ENCODE measurements at places on chromosomes 3 and 15.
A peak's percentile ranks its signal among the peaks of the same experiment; 100 is the strongest.

DNA sequence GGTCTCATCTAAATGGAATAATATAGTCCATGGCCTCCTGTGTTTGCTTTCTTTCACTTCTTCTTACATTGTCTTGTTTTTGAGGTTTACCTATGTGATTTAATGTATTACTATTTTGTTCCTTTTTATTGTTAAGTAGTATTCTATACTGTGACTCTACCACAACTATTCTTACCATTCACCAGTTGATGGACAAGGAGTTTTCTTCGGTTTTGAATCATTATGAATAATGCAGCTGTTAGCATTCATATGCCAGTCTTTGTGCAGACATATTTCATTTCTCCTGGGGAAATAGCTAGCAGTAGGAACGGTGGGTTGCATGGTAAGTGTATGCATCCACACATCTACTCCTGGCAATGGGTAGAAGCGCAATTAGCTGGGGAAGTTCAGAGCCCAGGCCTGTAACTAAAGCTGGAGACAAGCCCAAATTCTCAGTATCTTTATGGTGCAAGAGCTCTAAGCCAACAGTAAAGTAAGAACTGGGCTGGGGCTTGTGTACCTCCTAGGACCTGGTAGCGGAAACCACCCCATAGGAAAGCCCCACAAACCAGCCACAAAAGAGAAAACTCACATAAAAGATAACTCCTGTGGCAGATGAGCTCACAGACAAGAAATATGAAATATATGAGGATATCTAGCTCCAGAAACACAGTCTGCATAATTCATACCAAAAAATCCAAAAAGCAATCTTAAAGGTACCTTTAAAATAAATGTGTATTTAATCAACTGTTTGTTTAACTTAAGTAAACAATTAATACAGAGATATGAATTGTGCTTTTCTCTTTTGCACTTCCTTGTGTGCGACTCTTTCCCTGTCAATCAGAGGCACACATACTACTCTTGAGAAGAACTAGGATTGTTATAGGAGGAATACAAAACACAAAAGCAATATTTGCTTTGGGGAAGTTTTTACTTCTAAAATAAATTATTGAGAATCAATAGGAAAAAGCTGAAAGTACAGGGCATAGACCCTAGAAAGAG, 2.7 kb upstream of the CSTA start:
- no peak for DNase-seq

DNA sequence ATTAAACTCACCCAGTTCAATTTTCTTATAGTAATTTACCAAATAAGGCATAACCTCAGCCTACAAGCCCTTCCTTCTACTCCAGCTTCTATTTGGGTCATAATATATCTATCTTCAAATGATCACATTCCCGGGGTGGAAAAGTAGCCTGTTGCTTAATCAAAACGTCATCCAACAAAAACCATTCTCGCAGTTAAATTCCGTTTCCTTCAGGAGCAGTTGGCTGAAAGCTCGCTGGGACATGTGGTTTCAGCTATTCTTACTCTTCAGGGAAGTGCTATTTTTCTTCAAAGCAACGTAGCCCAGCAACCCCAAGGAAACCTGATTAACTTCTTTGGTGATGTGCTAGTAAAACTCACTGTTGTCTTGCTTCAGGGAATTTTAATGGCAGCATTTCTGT, 59.6 kb downstream of the MAGI1 start:
- DNase-seq, result no peak

GRCh38 chr15:74541494-74542165, 610 bp downstream of the ARID3B start:
- peak; percentile 31 for DNase-seq

GRCh38 chr15:58348095-58348812, 83.5 kb upstream of the LIPC start:
- no peak for DNase-seq

- no peak for DNase-seq
Measured at GRCh38 chr15:41506796-41507341, 6.8 kb downstream of the LTK start.

GRCh38 chr3:166531730-166532129, 694.5 kb upstream of the BCHE start:
- DNase-seq, result no peak

DNA sequence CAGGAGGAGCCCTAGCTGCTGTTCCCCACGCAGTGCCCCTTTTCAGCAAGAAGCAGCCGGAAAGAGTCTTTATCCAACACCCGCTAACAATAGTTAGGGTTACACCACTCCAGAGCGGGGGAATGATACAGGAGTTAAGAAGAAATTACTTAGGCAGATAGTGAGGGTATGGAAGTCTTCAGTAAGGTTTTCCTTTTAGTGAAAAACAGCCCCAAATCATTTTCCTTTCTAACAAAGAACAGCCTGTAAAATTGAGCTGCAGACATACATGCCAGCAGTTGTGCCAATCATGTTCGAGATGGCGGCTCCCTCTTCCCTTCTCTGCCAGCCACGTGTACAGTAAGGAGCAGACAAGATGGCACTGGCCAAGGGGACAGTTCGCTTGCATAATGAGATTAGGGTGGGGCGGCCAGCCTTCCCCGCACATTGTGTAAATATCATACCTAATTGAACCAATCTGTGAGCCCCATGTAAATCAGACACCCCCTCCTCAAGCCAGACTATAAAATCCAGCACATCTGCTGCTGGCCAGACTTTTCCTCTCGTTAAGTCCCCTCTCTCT, 18.5 kb upstream of the SENP5 start:
- DNase-seq, result no peak

DNA sequence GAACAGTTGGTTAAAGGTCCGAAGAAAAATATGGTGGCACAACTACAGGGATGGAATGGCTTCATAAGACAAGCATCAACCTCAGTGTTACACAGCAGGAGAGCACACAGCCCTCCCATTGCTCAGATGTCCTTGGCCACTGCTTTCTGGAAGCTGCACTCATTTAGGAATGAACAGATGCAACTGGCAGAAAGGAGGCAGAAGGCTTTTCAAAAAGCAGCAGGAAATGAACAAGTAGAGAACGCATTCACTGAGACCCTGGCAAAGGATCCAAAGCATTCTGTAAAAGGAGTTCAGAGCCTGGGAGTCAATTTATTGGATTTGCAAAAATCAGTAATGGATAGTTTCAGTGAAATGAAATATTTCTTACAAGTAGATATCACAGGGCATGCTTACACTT, 101.1 kb downstream of the PDZRN3 start:
- no peak for DNase-seq

GRCh38 chr15:101118615-101119014, 133.2 kb downstream of the CHSY1 start:
- no peak for DNase-seq

- DNase-seq, result no peak
Measured at GRCh38 chr3:15175605-15176004, 30.4 kb upstream of the CAPN7 start.

DNA sequence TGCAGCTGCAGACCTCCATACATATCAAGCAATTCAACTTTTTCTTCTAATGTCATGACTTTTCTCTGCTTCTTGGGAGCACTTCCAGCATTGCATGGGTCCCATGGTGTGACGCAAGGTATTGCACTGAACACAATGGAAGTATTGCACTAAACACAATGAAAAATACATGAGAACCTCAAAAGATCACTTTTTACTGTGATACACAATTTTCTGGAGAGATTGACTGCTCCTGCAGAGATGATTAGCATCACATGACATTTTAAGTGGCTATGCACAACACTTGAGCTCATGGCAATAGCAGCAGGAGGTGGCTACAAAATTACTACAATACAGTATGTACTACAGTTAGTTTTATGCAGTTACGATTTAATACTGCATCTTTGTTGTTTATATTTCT, 113.5 kb upstream of the BHLHE40 start:
- no peak for DNase-seq

- no peak for DNase-seq
Measured at GRCh38 chr3:10430805-10431204, 74.6 kb downstream of the ATP2B2 start.

GRCh38 chr3:153161138-153161713, 800 bp upstream of the RAP2B start:
- DNase-seq, result peak; percentile 98

DNA sequence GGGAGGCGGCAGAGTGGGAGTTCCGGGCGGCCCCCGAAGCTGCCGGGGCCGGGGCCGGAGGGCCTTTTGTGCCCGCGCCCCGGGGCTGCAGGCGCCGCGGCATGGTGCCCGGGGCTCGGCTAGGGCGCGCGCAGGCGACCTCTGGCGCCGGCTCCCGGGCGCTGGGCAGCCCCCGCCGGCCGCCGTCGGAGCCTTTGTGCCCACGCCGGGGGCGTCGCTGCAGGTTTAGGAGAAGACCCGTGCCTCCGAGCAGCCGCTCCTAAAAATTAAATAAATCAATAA, 299 bp downstream of the PAQR9 start:
- no peak for DNase-seq

DNA sequence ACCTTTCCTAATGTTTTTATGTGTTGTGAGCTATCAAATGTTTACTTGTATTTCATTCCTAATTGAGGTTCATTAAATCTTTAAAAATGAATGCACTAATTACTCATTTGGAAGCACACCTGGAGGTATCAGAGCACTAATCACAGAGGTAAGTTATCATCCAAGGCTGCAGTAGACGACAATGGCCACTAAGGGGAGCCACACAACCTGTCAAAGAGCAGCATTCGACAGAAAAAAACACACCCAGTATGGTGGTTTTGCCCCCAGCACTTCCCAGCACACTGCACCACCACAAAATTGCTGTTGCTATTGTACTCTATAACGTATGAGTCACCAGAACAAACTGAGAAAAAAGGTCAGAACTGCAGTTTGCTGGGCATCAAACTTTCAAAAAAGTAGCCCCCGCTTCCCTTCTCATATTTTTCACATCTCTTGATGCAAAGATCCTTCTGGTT, 205.9 kb upstream of the IGF1R start:
- peak; percentile 67 for DNase-seq

GRCh38 chr3:140532793-140533330, 145.0 kb upstream of the TRIM42 start:
- DNase-seq, result no peak

DNA sequence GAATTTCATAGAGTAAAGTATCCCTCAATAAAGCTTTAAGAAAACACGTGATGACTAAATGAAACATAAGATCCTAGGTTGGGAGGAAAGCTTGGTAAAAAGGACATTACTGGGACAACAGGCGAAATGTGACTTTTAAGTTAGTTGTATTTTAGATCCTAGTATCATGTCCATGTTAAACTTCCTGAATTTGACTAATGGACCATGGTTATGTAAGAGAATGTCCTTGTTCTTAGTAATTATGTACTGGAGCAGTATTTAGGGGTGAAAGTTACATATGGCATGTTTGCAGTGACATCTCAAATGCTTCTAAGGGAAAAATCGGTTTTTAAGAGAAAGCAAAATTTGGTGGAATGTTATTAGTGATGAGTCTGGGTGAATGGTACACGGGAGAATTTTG, 69.6 kb downstream of the IQSEC1 start:
- DNase-seq, result no peak

DNA sequence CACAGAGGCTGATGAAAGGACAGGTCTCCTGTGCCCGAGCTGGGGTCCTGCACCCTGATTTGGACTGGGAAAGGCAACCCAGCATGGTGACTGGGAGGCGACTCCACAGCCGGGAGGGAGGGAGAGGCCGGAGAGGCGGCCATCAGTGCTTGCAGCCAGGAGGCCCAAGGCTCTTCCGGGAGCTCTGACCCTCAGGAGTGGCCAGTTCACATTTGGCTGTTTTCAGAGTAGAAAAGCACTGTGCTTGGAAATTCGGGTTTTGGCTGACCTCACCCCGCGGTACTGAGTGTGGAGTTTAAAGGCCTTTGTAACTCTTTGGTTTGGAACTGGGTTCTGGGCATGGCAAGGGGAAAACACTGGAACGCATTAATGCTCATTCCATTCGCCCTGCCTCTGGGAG, 31.9 kb downstream of the SMAD6 start:
- no peak for DNase-seq

DNA sequence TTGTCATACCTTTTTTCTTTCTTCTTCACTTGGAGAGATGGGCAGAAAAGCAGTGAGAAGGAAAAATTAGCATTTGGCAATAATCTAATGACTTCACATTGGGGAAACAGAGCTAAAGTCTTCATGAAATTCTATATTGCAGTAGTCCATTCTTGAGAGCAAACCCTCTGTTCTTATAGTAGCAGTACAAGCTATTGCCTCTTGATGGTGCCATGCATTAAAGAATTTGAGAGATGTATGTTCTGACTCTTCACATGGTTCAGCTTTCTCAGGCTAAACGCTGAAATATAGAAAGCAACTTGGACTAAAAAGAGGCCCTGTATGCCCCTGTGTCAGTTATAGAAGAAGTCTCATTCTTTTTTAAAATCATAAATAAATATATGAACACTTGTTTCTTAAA, 36.0 kb downstream of the PHLDB2 start:
- DNase-seq, result no peak

GRCh38 chr3:130389743-130390478, 44.4 kb downstream of the COL6A5 start:
- DNase-seq, result no peak

DNA sequence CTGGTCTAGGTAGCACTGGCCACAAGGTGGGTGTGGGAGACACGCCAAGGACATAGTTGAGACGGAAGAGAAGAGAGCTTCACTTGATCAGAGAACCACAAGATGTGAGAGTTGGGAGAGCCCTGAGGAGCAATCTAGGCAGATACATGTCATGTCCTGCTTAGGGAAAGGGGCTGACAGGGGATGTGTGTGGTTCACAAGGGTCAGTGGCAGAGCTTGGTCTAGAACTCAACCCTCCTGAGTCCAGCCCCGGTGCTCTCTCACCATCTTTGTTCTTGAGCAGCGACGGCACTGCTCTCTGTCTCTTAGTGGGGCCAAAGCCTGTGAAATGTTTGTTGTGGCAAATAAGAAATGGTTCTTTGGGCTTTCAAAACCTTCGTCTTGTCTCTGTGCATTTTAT, 243.5 kb upstream of the ROPN1 start:
- no peak for DNase-seq

GRCh38 chr3:71928212-71928611, 143.3 kb upstream of the PROK2 start:
- no peak for DNase-seq

DNA sequence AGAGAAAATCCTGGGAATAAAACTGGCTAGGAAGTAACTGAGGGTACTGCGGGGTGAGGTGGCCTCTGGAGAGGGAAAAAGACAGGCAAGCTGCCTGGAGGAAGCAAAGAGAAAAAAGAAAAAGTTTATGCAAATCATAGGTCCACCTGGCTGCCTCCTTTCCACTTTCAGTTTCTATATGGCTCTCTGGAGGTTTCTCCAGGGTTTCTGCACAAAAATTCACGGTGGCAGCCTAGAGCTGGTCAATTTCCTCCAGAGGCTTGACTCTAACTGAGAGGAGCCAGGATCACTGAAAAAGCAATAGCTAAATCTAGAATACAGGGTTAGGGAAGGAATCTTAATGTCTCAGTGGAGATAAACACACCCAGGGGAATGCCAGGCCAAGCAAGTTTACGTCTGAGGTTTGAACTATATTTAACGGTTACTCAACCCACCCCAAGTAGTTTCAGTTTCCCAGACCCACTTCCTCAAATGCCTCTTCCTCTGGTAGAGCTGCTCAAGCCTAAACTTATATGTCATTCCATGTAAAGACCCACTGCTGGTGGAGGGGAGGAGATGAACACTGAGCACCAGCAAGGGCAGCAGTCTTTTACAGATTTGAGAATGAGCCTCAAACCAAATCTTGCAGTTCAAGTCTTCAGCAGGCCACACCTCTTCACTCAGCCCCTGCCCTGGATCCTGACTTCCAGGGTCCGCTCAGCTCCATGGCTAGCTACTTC, 5.7 kb downstream of the LYSMD2 start:
- DNase-seq, result no peak

GRCh38 chr15:82647045-82647834, at the start of gene CPEB1:
Gene CPEB1 (minus strand): TSS chr15:82647363. CDS start chr15:82628459, 18,904 bp downstream.
- DNase-seq, result no peak

GRCh38 chr15:45604326-45604725, 17.1 kb downstream of the BLOC1S6 start:
- DNase-seq, result no peak

GRCh38 chr3:100833483-100833882, 124.2 kb downstream of the TFG start:
- DNase-seq, result peak; percentile 17

Data from neuronal stem cell (in vitro differentiated cells).